ENCODE measurements at places on chromosomes 1 and 21.

DNA sequence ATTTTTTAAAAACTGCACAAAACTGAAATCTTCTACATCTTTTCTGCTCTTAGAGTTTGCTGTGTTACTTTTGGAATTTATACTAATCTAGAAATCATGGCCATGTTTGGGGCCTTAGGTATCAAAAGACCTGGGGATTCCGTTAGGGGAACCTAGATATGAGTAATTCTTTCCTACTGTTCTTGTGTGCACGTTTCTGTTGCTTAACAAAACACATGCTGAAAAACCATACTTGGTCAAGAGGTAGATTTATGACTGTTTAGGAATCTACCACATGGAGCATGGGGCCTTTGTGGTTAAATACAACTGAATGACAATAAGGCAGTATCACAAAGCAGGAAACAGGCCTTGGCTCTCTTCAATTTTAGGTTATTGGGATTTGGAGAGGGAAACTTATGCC lies 291.9 kb upstream of the USP25 start:
- DNase-seq = no peak

DNA sequence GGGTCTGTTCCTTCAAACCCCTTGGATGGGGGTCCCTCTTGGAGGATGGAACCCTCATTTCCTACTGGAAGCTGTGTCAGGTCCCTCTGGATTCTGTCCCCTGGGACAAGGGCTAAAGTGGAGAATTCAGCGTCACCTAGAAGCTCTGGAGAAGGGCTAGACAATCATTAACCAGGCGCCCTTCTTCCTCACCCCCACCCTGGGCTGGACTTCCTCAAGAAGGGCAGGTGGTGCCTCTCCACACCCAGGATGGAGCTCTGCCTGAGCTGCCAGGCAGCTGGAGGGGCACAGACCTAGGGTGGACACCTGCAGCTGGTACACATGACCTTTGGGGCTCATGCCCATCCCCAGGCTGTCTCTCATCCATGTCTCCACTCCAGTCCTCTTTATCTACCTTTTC lies 3.6 kb downstream of the CELF3 start:
- DNase-seq = no peak

DNA sequence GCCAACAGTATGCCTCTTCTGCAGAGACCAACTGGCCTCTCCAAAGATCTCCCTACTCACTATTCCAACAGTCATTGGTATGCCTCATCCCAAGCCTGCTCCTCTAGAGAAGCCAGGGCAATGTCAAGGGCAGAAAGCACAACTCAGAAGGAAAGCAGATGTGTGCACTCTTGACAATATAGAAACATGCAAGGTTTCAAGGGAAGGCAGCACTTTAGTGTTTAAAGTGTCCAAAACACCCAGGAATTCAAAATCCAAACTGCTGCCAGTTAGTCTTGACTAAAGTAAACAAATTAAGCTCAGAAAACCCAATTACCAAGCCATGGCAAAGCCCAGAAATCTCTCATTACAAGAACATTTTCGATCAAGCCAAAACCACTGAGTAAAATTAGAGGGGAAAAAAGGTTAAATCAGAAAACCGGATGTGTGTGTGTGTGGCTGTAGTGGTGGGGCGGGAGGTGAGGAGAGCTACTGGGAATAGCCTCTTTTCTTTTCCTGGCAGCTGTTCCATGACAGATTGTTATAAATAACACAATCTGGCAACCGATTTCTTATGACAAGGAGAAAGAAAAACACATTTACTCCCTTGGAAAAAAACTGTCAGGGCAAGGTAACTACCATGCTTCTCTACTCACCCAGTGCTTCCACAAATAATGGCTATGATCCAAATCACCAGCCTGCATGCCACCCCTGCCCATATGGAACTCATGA lies 39.2 kb downstream of the EIF2B3 start:
- DNase-seq = no peak

DNA sequence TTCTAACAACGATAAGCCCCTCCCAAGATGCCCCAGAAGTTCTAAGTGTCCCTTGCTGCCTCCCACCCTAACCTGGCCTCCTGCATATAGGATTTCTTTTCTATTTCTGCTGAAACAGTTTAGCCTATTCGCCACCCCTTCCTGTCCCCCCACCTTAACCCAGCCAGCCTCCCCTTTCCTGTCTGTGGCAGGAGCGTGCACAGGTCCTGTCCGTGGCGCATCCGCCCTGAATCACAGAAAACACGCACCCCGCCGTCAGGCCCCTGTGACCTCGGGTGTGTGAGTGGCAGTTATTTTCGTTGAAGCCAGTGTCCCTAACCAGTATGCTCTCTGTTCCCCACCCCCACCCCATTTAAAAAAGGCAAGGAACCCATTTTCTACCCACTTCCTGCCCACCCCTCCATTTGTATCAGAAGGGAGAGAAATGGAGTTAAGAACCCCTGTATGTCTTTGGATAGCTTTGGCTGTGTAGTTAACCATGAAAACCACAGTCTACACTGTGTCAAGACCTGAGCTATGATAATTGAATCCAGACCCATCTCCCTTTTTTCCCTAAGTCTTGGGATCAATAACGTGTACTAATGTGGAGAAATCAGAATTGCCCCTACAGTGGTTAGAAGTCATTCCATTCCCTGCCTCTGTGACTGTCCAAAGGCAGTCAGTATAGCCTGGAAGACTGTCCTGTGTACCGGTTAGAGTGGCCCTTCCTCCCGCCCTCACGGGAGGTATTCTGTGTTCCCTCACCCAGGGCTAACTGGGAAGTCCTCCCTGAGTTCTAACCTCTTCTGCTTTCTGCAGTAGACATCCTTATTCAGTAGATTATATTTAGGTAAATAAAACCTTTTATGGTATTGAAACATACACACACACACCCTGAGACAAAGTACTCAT lies 1.8 kb downstream of the PLEKHO1 start:
- no peak for DNase-seq

GRCh38 chr1:228977307-228977706 lies 242.0 kb downstream of the RHOU start:
- no peak for DNase-seq

GRCh38 chr21:37784591-37785318 lies 131.5 kb downstream of the KCNJ6 start:
- DNase-seq = no peak

GRCh38 chr21:46618738-46619379 lies 14.0 kb upstream of the S100B start:
- DNase-seq = no peak

GRCh38 chr1:230970432-230970831 lies 8.2 kb downstream of the TTC13 start:
- DNase-seq = no peak

- DNase-seq = no peak
These were observed 163.7 kb downstream of the HS2ST1 start for GRCh38 chr1:87077959-87078639.
